ENCODE measurements at places on chromosomes 16 and 17. TPM values are rescaled to one million over a fixed set of nuclear protein-coding genes. Genes with fewer than 3 reads are reported as not detected.

FSCN2 gene
- 0.61 TPM for total RNA-seq

SLC35G6 gene
- not detected for total RNA-seq

HCRT gene
- total RNA-seq: not detected

KRT36 gene
- total RNA-seq: not detected

GRAPL gene
- not detected for total RNA-seq

CEP20 gene
- total RNA-seq: 150 TPM

NOD2 gene
- total RNA-seq: 0.05 TPM

DNA sequence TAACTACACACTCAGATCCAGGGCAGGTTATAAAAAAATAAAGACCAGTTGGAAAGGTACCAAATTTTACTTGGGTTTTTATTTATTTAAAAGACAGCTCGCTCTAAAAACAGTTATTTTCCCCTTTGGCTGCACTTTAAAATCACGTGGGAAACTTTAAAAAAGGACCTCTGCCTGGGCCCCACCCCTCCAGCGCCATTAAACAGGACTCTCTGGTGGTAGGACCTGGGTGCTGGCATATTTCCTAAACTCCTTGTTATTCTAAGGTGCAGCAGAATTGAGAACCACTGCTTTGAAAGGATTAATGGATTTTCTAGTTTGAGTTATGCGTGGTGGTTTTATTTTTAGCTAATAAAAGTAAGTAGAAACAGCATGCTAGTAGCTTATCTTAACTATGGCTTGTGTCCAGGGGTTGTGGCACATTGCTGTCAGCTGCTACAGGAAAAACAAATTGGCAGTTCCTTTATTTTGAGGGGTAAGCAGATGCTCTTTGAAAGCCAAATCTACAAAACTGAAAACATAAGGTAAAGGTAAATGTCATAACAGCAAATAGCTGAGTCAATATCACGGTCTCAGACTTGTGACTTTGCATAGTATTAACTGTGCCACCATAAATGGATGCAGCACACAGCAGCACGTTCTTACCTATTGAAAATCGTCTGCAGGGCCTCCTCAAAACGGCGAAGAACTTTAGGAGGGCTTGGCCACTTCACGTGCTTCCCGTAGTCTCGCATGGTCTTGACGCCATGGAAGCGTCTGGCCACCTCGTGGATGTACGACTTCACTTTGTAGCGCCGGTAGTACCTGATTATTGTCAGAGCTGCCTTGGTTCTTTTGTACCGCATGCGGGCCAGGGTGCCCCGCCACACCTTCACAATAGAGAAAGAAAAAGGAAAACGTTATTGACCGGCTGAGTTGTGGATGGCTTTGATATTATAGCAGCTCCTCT is 172.0 kb downstream of the CDK5R1 start:
- no peak for DNase-seq

DNA sequence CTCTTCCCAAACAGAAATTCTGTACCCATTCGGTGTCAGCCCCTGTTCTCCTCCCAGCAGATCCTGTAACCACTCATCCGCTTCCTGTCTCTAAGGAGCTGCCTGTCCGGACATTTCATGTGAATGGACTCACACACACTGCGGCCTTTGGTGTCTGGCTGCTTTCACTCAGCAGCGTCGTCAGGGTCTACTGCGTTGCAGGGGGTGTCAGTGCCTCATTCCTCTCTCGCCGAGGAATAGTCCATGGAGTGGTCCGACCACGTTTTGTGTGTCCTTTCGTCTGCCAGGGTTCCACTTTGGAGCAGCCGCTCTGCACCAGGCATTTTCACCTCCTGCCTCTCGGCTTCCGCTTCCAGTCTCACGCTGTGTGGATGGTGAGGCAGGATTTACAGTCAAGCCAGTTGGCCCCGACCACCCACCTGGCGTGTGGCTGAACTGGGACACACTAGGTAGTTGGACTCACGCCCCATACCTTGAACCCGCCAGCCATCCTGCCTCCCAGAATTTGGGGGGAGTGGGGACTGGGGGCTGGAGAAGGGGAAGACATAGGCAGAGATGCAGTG is 188.2 kb upstream of the CIBAR2 start:
- no peak for DNase-seq

- DNase-seq: no peak
Observed at GRCh38 chr17:78338486-78339259, 21.2 kb downstream of the SOCS3 start.
